NCI-H226 (cell line): ENCODE measurements at places on chromosomes 11 and 22.

- DNase-seq: peak; percentile 60
Measured at GRCh38 chr11:116773203-116774097, 663 bp upstream of the BUD13 start.

GRCh38 chr11:78612721-78613377 lies 38.2 kb upstream of the NARS2 start:
- no peak for DNase-seq

- DNase-seq: no peak
Measured at GRCh38 chr11:112925516-112926310, 35.5 kb upstream of the NCAM1 start.

DNA sequence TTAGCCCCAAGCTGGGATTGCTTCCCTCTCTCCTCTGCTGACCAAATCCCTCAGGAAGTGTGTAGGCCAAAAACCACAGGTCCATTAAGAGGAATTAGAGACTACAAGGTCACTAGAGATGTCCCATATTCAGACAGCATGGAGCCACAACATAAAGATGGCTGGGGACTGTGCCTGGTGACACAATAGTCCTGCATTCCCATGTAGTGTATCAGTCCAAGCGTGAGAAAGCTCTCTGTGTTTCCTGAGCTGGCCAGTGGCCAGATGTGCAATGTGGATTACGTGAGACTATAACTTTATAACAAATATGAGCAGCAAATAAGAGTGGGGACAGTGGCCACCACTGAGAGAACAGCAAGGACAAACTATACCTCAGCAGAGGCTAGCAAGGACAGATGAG lies 7.6 kb upstream of the MS4A10 start:
- no peak for DNase-seq

- DNase-seq: no peak
Measured at GRCh38 chr11:114209904-114210303, 86.3 kb upstream of the NNMT start.
